ENCODE measurements at places on chromosomes 7 and 10.

GRCh38 chr7:156722043-156722826, 81.7 kb downstream of the RNF32 start:
- DNase-seq: no peak

DNA sequence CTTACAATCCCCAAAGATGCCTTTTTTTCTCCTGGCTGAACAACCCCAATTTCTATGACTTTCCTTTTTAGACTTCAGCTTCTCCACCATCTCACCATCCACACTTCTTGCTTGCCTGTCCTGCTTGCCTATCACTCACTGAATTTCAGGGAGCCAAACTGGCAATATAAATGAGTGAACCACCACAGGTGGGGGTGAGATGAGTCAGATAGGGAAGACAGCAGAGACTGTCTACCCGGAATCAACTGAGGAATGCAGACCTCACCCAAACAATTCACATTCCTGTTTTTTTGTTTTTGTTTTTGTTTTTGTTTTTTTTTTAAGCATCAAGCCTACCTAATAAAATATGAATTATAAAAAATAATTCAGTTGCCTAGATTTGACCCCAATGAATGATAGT, 273.8 kb downstream of the NRG3 start:
- no peak for DNase-seq

- no peak for DNase-seq
Measured at GRCh38 chr7:1930381-1931065, 260.4 kb downstream of the ELFN1 start.

DNA sequence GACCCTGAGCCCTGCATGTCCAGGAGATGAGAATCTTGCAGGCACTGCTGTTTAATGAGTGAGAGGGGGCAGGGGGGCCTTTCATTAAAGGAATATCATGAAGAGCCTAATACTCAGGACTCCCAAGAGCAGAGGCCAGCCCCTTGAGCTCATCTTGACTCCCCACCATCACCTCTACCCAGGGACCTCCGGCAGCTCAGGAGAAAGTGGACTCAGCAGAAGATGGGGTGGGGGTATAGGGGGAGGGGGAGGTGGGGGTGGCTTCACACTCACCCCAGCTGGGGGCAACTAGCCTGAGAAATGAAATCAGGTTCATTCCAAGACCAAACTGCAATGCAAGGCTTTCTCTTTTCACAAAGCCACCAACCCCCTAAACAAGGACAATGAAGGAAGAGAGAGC, 575.6 kb upstream of the MKI67 start:
- DNase-seq: no peak

GRCh38 chr10:96960872-96961271, 128.8 kb downstream of the LCOR start:
- no peak for DNase-seq

- DNase-seq: no peak
Measured at GRCh38 chr7:71430246-71430645, 298.3 kb downstream of the GALNT17 start.

GRCh38 chr7:106604303-106604924, 56.5 kb downstream of the CCDC71L start:
- no peak for DNase-seq
